CD4-positive, alpha-beta T cell treated with Interleukin-6 at 100 ng/mL for 8 hours (primary cell): ENCODE measurements at places on chromosomes 16 and 17.

DNA sequence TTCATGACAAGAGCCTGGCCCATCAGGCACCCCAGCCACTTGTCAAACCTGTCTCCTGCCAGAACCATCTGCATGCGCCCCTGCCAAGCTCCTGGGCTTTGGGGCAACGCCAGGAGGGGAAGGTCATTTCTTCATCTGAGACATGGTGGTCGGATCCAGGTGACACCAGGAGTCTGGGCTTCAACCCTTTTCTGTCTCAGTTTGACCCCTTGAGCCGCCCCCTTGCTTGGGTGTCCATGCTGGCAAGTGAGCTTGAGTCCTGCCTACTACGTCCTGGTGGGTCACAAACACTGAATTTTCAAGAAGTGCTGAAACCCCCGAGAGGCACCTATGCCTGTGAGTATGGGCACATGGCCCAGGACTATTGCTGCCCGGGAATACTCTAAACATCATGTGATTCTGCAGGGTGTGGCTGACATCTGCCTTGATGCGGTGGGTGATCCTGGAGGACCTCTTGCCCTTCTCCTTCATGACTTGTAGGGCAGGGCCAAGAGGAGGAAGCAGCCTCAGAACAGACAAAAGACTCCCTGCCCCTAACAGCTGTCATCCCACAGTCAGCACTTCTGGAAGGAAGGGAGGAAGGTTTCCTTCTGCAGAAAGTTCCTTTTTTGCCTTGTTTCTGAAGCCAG is 43.4 kb downstream of the TNFRSF13B start:
- no peak for DNase-seq

- no peak for DNase-seq
These were observed 27.6 kb downstream of the CCDC40 start for GRCh38 chr17:80063830-80064585.

- no peak for DNase-seq
These were observed 10.6 kb downstream of the RSPRY1 start for GRCh38 chr16:57196753-57197152.

GRCh38 chr16:16162591-16162990 is 60.7 kb downstream of the ABCC6 start:
- no peak for DNase-seq

DNA sequence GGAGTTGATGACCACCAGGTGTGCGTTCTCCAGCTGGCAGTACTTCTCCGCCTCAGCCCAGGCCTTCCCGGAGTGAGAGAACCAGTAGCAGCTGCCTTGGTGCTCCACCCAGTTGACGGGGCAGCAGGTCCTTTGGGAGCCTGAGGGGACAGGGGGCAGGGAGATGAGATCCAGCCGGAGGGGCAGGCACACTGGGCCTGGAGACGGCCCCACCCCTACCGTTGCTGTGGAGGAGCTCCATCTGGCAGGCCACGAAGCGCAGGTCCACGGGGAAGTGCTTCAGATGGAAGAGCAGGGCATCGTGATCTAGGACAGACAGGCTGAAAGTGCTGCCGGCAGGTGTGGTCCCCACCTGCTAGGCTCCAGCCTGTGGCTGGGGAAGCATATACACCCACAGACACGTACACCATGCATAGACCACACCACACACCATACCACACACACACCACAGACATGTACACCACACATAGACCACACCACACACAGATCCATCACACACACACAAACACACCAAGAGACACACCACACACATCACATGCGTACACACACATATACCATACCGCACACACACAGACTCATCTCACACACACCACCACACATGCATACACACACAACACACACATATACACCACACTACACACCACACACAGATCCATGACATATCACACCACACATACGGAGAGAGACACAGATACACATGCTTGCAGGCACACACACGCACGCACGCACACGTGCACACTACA is 7.4 kb downstream of the ASGR2 start:
- DNase-seq = no peak

DNA sequence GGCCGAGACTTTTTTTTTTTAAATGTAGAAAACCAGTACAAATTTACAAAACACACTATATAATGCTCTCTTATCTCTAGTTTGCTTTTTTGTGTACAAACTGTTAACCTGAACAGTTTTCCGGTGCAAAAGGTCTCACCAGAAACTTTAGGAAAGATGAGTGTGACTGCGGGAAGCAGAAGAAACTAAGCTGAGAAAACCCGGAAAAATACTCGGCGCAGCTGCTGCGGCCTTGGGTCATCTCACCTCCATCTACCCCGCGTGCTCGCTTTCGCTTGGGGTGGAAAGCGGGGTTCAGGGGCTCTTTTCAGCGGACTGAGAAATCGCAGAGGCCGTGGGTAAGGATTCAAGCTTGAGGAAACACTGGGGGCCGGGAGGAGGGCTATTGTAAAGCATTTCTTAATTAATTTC is 1.8 kb downstream of the SALL1 start:
- no peak for DNase-seq

DNA sequence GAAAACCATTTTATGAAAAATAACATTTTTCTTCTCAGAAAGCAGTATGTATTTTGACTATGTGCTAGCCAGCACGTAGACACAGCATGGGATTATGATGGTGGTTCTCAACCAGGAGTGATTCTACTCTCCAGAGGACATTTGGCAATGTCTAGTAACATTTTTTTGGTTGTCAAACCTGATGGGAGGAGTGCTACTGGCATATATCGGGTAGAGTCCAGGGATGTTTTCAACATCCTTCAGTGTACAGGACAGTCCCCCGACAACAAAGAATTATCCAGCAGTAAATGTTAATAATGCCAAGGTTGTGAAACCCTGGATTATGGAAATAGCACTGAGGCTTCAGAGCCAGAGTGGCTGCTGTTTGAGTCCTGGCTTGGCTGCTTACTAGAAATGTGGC is 27.7 kb downstream of the AP2B1 start:
- DNase-seq = no peak

- DNase-seq = no peak
These were observed 78.4 kb downstream of the NT5M start for GRCh38 chr17:17381446-17382064.

DNA sequence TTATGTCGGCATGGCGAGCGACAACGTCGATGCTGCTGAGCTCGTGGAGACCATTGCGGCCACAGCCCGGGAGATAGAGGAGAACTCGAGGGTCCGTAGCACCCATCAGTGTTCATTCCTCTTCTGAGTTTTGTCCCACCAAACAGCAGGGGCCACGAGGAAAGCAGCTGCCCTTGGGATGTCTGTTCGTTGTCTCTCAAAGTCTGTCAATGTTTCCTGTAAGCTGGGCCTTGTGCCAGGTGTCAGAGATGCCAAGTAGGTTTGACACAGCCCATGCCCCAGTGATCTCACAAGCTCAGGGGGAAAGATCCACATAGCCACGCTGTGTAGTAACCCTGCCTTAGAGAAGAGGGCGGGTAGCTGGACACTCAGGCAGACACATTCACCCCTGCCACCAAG is 22.6 kb downstream of the NTAN1 start:
- DNase-seq = no peak

DNA sequence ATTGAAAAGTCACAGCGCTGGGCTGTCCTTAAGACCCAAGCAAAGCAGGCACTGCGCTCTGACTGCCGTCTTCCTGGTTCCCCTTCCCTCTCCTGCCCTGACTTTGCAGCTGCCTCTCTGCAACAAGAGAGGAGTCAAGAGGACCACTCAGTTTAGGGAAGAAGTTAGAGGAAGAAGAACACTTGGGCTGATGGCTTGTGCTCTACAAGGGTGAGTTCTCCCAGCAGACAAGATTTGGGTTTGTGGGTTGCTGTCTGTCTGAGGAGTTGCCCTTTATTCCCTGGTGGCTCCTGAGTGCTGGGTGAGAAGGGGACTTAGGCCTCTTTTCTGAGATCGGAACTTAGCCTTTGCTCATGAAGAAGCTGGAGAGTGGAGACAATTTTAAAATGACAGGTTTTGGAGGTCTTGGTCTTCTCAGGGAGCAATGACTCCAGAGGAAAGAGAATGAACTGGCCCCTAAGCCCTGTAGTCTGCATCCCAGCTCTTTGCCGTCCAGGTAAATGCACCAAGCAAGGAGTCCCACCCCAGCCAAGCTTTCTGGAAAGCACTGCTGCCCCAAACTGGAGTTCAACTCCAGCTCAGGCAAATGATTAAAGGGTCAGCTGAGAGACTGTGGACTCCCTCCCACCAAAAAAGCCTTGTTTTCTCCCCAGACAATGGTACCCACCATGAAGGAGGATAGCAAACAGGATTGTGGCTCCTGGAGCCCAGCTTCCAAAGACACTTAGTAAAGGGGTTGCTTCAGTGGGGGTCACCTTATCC is 2.7 kb upstream of the HOXB9 start:
- no peak for DNase-seq

DNA sequence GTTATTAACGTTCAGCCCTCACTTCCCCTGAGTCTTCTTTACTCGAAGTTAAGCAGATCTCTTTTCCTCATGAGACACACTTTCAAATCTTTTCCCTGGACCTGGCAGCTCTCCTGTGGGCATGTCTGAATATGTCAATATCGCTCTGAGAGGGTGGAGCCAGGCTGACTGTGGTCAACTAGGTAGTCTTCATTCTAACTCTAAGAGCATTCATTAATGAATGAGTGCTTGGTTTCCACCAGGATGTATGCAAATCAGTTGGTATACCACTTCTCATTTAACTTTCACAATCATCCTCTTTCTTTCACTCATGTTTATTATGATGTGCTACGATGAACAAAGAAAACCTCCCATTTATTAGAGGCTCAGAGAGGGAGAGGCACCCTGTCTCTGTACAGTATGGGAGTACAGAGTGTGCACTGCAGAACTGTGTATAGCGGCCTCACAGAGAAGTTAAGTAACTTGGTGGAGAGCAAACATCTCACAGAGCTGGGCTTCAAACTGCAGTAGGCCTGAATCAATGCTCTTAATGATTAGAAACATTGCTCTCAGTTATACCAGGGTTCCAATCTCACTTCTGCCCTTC is 39.9 kb downstream of the OTOA start:
- no peak for DNase-seq

- no peak for DNase-seq
These were observed 10.2 kb downstream of the DEXI start for GRCh38 chr16:10931977-10932632.

GRCh38 chr17:78852709-78853121 is 12.1 kb upstream of the USP36 start:
- DNase-seq = no peak

GRCh38 chr17:46216682-46217081 is 23.5 kb upstream of the KANSL1 start:
- DNase-seq = no peak
